ENCODE measurements at places on chromosomes 3 and 15.

GRCh38 chr3:169610888-169611291 lies 52.6 kb downstream of the MECOM start:
- DNase-seq, result no peak

DNA sequence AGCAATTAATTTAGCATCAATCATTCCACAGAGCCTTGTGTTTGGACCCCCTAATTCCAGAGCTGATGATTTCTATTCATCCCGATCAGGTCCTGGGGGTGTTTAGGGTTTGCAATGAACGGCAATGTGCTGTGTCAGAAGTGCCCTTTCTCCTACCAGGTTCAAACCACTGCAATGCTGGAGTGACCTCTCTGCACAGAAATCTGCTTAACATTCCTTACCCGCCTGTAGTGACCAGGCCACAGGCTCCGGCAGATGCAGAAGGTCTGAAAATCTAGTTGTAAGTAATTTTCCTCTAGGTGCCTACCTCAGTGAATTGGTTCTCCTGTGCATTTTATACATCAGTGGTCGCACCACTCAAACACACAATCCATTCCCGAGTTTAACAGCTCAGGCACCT lies 725.3 kb upstream of the CFAP20DC start:
- DNase-seq, result no peak

DNA sequence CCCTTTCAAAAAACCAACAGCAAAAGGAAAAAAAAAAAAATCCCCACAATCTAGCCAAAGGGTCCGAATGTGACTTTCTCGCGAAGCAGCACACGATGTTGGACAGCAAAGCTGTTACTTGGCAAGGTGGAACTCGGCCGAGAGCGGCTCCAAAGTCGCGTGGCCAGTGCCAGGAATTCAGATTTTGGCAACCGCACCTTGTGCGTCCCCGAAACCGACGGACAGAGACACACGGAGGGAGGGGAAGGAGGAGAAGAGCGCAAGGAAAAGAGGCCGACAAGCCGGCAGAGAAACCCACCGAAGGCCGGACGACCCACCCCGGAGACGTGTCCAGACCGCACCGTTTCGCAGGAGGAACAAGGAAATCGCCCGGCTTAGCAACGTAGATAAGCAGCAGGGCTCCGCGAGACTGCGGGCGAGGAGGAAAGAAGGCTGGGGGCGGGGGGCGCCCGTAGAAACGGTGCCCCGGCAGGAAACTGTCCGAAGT lies 517.3 kb downstream of the MECOM start:
- DNase-seq, result no peak

DNA sequence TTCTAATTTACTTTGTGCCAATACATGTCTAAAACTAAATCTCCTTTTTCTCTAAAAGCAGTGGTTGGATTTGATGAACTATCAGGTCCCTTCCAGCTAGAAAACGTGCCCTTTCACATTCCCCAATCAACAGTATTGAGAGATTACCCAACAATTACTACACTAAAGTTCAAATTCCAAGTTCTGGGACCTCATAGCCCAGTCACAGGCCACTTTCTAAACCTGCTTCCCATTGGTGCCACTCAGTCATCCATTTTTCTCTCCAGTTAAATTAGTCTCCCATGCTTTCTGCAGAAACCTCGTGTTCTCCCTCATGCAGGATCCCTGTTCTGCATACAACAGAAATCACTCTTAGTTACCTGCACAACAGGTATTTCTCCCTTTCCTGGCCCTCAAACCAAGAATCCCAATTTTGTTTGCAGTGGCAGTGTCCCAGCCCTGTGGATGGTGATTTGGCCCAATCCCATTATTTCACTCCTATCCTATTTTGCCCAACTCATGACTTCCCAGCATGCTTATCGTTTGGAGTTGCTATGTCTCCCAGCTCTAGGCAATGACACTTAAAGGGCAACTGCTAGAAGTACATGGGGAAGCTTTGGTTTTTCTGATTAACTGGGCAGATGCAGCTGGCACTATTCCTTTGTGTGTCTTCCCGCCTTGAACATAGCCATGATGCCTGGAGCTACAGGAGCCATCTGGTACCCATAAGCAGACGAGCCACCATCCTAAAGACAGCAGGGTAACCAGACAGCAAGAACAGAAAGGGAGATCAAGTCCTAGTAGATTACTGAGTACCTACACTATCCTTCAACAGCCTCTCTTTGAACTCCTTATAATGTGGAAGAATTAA lies 224.2 kb downstream of the MINAR1 start:
- DNase-seq, result no peak

DNA sequence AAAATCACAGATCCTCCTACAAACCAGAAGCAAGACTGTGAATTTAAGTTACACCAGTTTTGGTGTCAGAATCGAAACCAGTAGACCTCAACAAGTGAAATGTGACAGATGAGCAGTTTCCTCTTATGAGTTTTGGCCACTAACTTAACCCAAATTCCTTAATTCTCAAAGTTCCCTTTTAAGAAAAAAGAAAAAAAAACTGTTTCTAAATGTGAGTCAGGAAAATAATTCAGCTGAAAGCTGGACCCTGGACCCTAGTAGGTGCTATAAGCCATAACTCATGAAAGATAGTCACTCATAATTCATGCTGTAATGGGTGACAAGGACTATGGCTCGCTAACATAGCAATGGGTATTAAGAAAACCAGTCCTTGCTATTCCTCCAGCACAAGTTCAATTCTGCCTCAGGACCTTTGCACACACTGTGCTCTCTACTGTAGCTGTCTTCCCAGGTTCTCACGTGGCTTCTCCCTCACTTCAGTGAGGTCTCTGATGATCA lies 9.0 kb upstream of the THRB start:
- DNase-seq, result no peak

GRCh38 chr15:69421498-69421897 lies 7.3 kb downstream of the KIF23 start:
- DNase-seq, result no peak

DNA sequence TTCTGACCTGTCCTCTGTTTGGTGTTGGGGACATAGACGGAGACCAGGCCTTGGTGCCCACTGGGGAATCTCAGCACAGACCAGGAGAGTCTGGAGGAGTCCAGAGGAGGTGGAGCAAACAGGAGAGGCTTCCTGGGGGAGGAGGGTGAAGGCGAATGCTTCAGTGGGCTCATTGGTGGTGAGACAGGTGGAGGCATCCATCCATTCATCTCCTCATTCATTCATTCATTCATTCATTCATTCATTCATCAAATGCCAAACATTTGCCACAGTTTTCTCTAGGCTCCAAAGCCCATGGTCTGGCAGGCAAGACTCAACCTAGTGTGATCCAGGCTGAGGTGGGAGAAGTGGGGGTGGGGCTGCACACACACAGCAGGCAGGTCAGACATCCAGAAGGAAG lies 7.9 kb upstream of the LINGO1 start:
- no peak for DNase-seq

- no peak for DNase-seq
Observed at GRCh38 chr15:48481802-48482201, 150.6 kb downstream of the DUT start.

GRCh38 chr3:175916191-175916934 lies 1057.2 kb downstream of the NAALADL2 start:
- DNase-seq, result no peak

DNA sequence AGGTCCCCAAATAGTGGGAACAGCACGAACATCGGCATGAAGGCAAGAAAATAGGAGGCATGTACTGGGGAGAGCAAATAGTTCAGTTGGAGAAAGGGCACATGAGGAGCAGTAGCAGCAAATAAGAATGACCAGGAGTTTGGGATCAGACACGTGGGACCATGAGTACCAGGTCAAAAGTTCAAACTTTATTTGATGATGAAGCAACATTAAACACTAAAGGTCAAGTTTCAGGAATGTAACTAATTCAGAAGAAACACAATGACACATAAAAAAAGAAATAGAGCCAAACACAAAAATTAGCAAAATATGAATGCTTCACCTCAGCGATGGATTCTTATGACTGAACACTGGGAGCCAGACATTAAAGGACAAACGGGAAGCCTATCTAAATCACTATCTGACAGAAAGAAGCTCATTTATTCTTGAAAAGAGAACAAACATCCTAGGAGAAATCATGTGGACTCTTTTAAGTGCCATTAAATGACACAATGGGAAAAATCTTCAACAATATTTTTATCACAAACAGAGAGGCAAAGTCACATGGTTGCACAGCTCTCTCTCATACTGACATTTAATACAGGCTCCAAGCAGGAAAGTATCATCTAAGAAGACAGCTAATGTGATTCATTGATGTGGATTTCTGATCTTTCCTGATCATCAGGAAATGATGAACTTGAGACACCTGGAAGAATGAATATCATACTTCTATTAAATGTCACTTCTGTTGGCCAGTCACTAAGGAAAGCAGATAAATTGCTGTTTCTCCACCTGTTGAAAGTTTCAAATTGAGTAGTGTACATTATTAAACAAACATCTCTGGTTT lies 216.9 kb upstream of the THBS1 start:
- DNase-seq, result no peak
